Fibroblast of upper back skin (primary cell): ENCODE measurements at places on chromosomes 4 and X.

DNA sequence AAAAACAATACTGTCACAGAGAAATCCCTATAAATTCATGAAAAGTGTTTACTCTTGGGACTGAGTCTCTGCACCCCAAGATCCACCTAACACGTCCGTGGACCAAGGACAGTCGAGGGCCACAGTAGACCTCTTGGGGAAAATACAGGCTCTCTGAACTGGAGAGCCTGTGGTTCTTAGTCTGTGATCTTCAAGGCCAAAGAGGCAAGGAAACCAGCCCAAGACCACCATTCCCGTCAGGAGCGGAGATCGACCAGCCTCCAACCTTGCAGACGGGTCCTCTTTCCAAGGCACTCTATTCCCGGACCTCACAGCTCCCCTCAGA, 1.6 kb upstream of the APBB2 start:
- no peak for DNase-seq

DNA sequence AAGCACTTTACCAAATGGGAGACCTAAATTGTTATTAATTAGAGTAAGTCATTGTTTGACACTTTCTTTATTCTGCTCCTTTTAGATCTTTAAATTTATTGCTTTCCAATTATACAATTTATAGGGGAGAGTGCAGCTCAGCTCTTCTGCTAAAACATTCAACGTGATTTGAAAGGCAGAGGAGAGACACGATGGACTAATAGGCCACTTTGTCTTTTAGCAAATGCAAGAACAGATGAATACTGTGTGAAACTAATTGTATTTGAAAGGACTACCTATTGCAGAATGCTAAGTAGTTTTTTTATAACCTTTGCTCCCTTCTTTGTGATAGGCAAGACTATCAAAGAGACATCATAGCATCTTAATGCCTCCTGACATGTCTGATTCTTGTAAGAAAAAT, 320.4 kb upstream of the KLF3 start:
- no peak for DNase-seq

GRCh38 chr4:18012807-18013462, 8.6 kb downstream of the LCORL start:
- DNase-seq: no peak

GRCh38 chr4:3736806-3737205, 29.4 kb upstream of the ADRA2C start:
- DNase-seq: no peak

- DNase-seq: peak; percentile 50
Observed at GRCh38 chr4:44629280-44629866, 22.1 kb downstream of the YIPF7 start.

GRCh38 chr4:109648997-109649575, 54.2 kb downstream of the CASP6 start:
- no peak for DNase-seq

DNA sequence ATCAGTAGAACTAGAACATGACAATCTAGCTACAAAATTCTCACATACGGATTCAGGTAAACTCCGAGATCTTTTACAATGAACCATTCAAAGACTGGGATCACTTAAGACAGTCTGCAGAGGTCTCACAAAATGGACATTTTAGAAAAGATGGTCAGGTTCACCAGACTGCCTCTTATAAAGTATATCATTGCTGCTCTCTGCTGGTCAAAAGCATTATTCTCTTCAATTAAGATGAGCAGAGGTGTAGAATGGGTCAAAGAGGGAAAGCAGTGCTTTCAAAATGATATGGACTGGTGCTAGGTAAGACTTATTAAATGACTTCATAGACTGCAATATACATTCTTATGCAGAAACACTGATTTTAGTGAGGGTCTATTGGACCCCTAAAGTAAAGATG, 434.7 kb downstream of the PACRGL start:
- peak; percentile 12 for DNase-seq

DNA sequence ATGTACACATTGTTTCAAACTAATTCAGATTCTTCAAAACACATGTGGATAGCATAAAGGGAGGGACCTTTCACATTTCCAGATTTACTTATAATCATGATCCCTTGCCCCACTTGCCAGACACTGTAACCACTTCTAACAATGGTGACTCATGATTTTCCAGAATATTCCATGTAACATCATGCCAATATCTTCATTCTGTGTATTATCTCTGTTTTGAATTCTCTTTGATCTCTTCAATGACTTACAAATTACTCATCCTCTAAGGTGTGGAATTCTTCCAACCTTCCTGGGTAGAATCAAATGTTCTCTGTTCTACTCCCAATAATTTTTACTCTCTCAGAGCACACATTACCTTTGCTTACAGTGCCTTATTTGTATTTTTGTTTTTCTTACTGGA, 517.1 kb downstream of the PCDH7 start:
- DNase-seq: peak; percentile 61

- peak; percentile 80 for DNase-seq
Observed at GRCh38 chr4:7398104-7398423, 36.7 kb downstream of the PSAPL1 start.

DNA sequence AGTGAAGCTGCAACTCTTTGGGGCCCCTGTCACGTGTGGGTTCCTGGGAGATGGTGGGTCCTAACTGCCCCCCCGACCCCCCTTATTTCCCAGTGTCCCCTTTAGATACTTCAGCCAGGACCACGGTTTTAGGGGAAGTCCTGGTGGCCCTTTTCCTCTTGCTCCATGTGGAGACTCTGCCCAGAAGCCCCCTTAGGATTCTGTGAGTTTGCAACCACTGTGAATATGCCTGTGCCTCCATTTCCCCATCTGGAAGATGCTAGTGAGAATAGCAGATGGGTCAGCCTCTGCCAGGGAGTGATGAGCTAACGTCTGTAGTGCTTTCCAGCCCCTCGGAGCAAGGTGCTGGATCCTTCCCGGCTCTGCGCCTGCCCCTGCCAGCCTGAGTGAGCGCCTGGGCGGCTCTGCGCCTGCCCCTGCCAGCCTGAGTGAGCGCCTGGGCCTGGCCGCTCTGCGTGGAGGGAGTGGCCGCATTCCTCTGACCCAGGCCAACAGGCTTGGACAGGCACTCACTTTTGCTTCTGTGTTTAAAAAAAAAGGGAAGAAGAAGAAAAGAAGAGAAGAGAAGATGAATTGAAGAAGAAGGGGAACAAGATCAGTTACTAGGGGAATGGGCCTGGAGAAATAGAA, 6.7 kb upstream of the CITED1 start:
- DNase-seq: no peak

- DNase-seq: peak; percentile 65
Observed at GRCh38 chr4:180028682-180029081, 2214.5 kb upstream of the TENM3 start.

- peak; percentile 63 for DNase-seq
Observed at GRCh38 chr4:8410641-8411271, 29.8 kb downstream of the ACOX3 start.

GRCh38 chr4:81397635-81398034, 74.1 kb downstream of the RASGEF1B start:
- no peak for DNase-seq

- peak; percentile 17 for DNase-seq
Observed at GRCh38 chr4:142519342-142519741, 326.8 kb downstream of the INPP4B start.

DNA sequence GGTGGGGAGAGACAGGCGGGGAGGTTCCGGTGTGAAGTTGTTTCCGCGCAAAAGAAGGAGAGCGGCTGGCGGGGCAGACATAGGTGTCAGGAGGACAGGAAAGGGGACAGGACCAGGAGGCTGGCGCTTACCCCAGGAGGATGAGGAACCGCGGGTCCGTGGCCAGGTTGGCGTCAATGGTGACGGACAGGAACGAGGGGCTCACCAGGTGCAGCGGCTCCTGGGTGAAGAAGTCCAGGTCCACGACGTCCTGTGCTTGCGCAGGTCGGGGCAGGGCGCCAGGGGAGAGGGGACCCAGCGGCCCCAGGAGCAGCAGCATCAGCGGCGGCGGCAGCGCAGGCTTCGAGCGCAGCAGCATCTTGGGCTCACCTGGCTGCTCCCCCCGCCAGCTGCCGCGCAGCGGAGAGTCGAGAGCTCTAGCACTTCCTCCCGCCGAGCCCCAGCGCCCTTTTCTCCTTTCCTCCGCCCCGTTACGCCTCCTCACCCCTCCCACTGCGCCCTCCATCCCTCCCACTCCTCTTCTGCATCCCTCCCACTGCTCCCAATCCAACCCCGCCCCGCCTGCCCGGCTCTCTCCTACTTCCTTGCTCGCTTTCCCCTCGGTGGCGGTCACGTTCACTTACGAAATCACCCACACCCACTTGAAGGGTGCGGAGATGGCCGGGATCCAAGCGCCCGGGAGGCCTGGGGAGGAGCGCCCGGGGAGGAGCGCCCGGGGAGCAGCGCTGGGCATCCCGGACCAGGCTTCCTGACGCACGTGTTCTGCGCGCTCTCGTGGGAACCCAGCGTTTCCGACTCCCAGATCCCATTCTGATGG, at the start of gene HPSE:
Gene HPSE, minus strand, starts transcription at position 424 of the 817 bp plus-strand sequence. Its CDS starts 66 bp downstream, at position 358.
- peak; percentile 54 for DNase-seq
